ENCODE measurements at places on chromosomes 7 and 10.

DNA sequence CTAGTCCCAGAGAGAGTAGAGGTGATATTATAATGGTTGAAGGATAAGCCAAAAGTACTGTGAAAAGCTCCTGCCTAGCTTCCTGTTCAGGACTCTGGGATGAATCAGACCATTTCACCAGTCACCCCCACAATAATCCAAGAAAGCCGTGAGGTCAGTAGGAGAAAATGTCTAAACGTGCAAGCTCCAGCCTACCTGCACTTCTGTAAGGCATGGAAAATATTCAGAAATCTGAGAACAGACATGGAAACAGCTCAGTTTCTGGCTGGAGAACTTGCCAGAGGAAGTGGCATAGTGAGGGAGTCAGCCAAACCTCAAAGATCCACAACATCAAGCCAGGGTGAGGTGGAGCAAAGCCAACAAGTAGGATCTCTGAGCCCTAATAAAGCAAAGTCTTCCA lies 58.2 kb downstream of the ELAPOR2 start:
- peak; percentile 7 for DNase-seq

DNA sequence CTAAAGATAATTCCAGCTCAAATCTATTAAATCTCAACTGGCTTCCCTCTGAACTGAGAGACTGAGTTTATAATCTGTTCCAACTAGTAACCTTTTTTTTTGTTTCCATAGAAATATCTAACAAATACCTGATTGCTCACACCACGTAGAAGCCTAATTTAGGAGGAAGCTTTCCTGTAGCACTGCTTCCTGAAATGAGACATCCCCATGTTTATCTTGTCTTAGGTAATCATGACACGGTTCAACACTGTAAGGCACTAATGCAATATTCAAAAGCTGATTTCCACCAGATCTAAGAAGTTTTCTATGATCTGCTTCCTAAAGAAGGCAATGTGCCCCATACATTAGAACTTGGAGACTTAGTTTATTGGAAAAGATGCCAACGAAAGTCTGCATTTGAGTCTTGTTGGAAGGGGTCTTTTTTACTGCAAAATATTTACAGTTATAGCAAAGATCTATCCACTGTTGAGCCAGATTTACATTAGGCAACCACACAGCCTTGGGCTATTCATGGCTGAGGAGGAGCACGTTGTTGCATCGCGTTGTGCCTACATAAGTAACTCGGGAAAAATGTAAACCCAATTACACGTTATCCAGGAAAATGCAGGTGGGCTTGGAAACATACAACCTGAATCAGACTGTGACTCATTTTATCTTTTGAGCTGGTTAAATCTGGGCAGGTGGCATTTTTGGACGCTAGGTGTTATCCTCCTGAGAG lies 66.3 kb downstream of the VIPR2 start:
- no peak for DNase-seq

DNA sequence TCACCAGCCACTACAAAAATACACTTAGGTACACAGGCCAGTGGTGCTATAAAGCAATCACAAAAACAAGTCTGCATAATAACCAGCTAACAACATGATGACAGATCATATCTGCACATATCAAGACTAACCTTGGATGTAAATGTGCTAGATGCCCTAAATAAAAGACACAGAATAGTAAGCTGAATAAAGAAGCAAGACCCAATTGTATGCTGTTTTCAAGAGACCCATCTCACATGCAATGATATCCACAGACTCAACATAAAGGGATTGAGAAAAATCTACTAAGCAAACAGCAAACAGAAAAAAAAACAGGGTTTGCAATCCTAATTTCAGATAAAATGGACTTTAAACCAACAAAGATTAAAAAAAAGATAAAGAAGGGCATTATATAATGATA lies 505.4 kb upstream of the FZD8 start:
- no peak for DNase-seq

DNA sequence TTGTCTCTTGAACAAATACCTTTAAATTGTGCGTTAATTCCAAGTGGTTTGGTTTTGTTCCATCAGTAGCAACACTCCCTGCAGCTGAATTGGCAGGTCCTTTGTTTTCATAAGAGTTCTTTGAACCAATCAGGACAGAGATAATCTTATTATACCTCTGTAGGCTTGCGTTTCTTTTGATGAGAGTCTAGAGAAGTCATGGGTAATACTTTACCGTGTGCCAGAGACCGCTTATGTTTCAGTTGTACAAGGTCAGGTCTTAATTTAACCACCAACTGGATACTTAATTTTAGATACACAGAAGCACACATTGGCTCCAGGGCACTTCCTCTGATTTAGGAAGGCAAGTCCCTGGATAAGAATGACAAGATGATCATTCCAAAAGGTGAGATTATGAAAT lies at the start of gene ASB15:
Gene ASB15, plus strand, starts transcription at position 292 of the 400 bp plus-strand sequence. CDS start 12,682 bp downstream, outside the sequence.
- no peak for DNase-seq

GRCh38 chr7:26376175-26376917 lies 84.7 kb downstream of the SNX10 start:
- peak; percentile 59 for DNase-seq

DNA sequence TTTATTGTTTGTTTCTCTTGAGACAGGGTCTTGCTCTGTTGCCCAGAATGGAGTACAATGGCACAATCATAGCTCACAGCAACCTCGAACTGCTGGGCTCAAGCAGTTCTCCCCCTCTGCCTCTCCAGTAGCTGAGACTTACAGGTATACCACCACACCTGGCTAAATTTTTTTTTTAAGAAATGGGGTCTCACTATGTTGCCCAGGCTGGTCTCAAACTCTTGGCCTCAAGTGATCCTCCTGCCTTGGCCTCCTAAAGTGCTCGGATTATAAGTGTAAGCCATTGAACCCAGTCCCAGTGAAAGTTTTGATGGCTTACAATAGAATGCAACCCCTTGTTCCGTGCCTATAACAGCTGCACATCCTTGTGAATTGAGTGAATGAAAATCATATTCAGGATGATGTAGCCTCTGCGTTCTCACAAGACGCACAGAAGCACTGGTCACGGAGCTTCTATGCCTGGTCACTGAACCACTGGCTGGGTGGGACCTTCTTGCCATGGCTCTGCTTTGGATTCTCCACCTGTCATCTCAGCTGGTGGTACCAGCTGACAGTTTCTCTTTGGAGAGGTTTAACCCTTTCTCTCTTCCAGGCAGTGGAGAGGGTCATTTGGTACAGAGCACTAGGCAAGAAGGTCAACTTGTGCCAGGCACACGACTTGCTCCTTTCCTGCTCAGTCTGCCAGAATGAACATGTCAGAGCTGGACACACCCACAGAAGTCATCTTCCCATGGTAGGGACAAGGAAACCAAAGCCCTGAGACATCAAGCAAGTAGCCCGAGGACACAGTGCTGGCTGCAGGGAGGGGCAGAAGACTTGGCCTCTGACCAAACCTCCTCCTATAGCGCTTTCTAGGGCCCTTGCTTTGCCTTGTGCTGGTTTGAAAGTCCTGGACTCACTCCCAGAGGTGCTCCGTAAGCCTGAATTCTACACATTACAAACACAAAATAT lies 89.6 kb downstream of the ATXN7L1 start:
- DNase-seq, result no peak

DNA sequence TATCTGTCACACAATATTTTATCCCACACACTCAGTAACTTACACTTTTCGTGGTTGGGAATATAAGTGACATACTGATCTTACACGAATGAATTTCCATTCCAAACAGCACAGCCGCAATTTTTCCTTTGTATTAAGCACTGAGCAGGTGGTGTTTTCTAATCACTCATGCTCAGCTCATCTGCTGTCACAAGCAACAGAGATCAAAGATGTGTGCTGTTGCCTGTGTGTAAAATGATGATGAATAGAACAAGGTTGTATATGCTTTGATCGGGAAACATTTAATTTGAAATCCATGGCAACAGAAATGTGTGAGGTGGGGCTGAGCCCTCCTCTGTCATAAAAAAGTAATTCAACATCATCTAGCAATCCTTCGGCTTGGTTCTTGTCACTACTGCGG lies 927.7 kb upstream of the MBL2 start:
- DNase-seq, result no peak

DNA sequence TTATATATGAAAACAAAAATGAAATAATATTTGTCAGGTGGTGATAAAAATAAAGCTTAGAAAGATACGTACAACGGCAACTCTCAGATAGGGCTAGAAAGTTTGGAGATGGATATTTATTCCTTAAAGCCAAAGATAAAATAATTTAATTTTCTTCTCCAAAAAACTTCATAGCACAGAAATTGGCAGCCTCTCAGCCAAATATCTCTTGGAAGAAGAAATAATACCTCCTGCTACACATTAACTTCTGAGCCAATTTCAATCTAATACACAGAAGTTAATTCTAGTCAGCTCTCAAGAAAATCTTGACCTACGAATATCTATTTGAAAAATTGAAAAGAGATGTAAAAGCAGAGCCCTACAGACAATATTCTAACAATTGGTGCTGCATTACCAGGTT lies 122.4 kb downstream of the TES start:
- DNase-seq, result no peak

GRCh38 chr7:50940621-50941020 lies 157.9 kb upstream of the GRB10 start:
- no peak for DNase-seq

- no peak for DNase-seq
Observed at GRCh38 chr7:152537639-152538038, 101.8 kb upstream of the KMT2C start.

DNA sequence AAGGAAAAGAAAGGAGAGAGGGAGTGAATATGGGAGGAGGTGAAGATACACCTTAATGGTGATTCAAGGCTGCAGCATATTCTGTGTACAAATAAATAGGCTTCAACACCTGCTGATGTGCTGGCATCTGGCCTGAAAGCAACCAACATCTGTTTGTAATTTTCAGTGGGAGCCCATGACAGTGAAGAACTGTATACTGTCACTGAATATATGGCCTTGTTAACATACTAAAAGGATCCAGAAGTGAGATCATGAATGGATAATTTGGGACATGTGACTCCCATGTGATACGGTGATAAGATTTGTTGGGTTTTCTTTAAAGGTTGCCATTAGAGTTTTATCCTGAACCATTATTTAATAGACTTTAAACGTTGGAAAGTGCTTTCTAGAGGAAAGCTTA lies 459.3 kb downstream of the CNTNAP2 start:
- no peak for DNase-seq

GRCh38 chr7:94511718-94512117 lies 2.1 kb downstream of the CASD1 start:
- no peak for DNase-seq

GRCh38 chr10:127080317-127080716 lies 116.1 kb downstream of the INSYN2A start:
- DNase-seq, result no peak

DNA sequence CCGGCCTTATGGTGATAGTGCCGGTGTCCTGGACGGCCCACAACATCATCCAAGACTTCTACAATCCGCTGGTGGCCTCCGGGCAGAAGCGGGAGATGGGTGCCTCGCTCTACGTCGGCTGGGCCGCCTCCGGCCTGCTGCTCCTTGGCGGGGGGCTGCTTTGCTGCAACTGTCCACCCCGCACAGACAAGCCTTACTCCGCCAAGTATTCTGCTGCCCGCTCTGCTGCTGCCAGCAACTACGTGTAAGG lies 713 bp downstream of the CLDN4 start:
- no peak for DNase-seq

DNA sequence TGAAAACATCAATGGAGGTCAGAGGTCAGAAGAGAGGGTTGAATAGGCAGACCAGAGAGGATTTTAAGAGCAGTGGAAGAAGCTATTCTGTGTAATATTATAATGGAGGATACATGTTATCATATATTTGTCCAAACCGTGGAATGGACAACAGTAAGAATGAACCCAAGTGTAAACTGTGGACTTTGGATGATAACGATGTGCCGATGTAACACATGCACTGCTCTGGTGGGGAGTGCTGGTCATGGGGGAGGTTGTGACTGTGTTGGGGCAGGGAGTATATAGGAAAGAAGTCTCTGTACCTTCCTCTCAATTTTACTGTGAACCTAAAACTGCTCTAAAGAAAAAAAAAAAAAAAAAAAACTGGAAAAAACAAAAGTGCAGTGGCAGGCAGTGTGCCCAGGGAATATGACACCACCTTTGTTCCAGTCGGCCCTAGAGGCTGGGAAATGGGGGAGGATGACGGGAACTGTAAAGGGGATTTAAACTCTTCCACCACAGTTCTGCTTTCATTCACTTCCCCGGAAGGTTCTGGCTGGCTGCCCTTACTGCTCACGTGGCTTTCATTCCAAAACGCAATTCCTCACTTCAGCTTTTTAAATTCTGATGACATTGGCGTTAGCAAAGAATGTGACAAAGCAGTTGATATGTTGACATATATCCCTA lies 113.7 kb upstream of the ANKRD1 start:
- DNase-seq, result no peak

GRCh38 chr10:60951272-60951724 lies 7.3 kb upstream of the RHOBTB1 start:
- DNase-seq, result no peak

GRCh38 chr7:96479015-96479645 lies 157.2 kb upstream of the SLC25A13 start:
- no peak for DNase-seq

- DNase-seq, result no peak
Observed at GRCh38 chr7:69691734-69692133, 93.5 kb downstream of the AUTS2 start.
